CD8-positive, alpha-beta memory T cell (primary cell): ENCODE measurements at places on chromosomes 3 and 15. TPM values are rescaled to one million over a fixed set of nuclear protein-coding genes. Genes with fewer than 3 reads are reported as not detected.
A peak's percentile ranks its signal among the peaks of the same experiment; 100 is the strongest.

DNA sequence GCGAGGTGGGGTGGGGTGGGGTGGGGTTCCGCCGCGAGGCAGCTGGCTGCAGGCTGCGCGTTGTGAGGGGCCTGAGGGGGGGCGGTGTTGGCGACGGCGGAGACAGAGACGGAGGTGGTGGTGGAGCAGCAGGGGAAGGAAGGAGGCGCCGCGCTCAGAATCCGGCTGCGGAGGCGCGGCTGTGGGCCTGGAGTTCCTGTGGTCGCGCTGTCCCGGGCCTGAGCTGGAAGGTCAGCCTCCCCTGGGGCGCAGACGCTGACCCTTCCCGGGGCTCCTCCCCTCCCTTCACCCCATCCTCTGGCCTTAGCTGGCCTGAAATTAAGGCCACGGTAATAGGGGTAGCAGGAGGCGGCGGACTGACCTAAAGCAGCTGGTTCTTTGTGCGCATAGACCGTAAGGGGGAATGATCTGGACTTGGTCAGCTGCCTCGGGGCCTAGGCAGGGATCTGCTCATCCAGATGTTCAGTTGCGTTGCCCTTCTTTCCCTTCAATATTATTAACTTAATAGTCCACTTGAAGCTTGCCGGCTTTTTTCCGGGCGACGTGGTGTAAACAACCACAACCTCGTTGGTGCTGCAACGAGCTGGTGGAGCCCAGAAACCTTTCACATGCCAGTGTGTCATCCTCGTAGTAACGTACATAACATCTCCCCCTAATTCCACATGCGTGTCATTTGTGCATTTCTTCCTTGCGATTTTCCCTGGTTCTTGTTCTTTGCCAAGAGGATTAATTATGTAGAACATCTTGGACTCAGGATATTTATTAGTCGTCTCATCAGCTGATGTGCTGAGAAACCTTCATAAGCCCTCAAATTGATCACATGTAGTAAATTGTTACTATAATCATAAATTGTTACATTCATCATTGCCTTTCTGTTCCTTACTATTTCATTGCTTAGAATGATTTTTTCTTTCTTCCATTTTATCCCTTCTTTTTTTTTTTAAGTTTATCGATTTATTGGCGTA lies 626 bp downstream of the SEC62 start:
- no peak for DNase-seq

GRCh38 chr3:192444096-192444790 lies 283.1 kb downstream of the FGF12 start:
- DNase-seq, result peak; percentile 3

- DNase-seq, result no peak
Observed at GRCh38 chr3:45618081-45618509, 23.5 kb downstream of the LIMD1 start.

DNA sequence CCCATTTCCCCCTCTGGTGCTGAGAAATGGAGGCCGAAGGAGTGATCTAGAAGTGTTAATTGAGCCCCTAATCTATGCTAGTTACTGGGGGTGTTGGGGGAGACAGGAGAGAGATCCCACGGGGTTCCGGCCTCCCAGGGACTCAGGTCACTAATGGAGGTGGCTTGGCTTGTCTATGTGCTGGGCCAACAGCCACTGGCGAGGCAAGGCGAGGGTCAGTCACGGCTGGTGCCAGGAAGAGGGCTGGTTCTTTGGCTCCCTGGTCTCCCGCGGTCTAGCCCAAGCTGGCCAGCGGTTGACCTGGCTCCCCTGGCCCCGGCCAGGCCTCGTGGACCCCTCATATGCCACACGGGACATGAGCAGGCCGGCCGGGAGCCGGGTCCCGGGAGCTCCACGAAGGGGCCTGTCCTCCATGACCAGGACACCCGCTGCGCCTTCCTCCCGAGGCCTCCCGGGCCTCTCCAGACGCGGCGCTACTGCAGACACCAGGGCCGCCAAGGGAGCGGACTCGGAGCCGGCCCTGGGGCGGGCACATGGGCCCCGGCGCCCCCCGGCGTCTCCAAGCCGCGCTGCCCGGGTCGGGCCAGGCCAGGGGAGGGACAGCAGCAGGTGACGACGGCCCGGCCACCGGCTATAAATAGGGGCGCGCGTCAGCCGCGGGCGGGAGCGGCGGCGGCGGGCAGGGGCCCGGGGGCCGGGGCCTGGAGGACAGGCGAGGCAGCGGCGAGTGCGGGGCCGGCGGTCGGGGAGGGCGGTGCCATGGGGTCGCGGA lies at the start of gene ALPK3:
Gene ALPK3 (plus strand): TSS at position 663 of the 772 bp plus-strand sequence. CDS start 97 bp downstream, at position 760.
- no peak for DNase-seq

Gene RARRES1
- total RNA-seq, result not detected

DNA sequence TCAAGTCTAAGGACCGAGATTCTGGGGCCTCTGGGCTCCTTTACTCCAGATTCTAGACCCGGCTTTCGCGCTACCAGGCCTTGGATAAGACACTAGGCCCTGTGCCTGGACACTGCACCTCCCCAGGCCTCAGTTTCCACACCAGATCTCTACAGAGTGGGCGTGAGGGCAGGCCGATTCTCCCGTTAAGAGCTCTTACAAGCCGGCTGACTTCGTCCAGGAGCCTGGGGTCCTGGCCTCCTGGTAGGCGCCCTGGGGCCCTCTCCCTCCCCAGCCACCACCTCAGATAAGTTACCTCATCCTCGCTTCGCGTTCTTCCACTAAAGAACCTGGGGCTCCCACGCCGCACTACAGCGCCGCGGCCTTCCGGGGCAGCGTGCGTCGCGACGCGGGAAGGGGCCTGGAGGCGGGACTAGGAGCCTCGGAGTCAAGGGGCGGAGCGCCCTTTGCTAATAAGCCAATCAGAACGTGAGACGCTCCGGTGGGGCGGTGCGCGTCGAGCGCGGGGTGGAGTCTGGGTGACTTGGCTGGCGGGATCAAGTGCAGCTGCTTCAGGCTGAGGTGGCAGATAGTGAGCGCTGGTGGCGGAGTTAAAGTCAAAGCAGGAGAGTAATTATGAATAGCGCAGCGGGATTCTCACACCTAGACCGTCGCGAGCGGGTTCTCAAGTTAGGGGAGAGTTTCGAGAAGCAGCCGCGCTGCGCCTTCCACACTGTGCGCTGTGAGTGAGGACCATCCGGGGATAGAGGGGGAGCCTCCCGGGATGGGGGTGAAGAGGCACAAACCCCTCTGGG lies at the start of the genes EAF2 and IQCB1:
Gene EAF2 (plus strand): TSS at position 539 of the 794 bp plus-strand sequence. CDS start 77 bp downstream, at position 616.
Gene IQCB1 (minus strand): TSS at position 390 of the 794 bp plus-strand sequence. CDS start 6,100 bp downstream, outside the sequence.
- peak; percentile 96 for DNase-seq

- DNase-seq, result no peak
Observed at GRCh38 chr3:24485511-24485910, 9.1 kb downstream of the THRB start.

GRCh38 chr3:193016437-193016901 lies 98.8 kb upstream of the MB21D2 start:
- no peak for DNase-seq

Gene KLF15
- 0.18 TPM for total RNA-seq

Gene RUVBL1
- total RNA-seq, result 114 TPM

Gene RCN2
- total RNA-seq, result 37.1 TPM

DNA sequence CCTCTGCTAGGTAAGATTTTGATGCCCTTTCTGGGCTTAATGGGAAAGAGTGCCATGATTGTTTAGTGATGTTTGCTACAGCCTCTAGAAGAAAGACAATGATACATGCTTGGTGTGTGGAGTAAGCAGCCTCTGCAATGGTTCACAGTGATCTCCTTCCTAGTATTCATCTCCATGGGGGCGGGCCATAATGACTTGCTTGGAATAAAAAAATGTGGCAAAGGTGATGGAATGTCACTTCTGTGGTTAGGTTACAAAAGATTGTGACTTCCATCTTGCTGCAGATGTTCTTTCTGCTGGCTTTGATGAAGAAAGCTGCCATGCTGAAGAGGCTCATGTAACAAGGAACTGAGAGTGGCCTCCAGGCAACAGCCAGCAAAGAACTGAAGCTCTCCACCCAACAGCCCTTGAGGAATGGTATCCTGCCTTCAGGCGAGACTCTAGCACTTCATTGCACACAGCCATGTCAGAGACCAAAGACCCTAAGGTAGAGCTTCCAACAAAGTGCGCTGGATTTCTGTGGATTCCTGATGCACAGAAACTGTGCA lies 139.1 kb upstream of the LRIG1 start:
- DNase-seq, result no peak

Gene IL17RC
- total RNA-seq, result 0.20 TPM

DNA sequence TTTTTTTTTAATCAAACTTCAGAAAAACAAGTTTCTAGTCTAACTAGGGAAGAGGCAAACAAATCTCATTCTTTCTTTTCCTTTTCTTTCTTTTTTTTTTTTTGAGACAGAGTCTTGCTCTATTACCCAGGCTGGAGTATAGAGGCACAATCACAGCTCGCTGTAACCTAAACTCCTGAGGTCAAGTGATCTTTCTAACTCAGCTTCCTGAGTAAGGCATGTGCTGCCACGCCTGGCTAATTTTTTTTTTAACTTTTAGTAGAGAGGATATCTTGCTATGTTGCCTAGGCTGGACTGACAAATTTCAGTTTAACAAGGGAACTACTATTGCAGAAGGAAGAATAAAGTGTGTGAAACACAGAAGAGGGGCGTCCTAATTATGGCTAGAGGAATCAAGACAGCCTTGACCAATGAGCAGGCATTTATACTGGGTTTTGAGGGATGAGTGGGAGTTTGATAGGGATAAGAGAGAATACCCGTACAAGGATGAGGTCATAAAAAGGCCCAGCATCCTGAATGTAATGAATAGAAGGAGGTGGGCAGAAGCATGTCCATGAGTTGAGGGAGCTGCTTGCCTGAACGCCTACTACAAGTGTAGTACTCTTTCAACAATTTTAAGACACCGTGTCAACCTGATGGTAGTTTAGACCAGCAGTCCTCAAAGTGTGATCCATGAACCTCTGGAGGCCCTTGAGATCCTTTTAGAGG lies 6.7 kb upstream of the ZFAND6 start:
- no peak for DNase-seq

GRCh38 chr3:144585408-144585807 lies 613.8 kb downstream of the DIPK2A start:
- no peak for DNase-seq

DNA sequence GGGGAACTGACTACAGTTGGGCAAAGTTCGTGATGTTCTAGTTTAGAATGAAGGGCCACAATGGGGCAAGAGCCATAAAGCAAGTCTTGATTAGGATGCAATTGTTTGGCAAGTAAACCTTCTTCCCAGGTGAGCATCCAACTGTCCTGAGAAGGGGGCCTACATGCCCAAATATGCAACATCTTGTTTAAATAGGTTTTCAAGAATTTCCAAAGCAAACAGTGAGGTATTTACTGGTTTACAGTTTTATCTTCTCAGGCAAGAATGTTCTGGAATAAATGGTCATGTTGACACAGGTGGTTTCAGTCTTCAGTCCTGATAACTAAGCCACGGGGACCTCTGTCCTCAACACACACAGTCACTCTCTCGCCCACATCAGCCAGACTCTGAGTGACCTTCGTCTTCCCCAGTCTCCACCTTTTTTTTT lies 90.3 kb upstream of the FAM174B start:
- no peak for DNase-seq

Gene ITIH3
- not detected for total RNA-seq

GRCh38 chr3:88058306-88058580 lies 562 bp downstream of the CGGBP1 start:
- no peak for DNase-seq

- DNase-seq, result no peak
Observed at GRCh38 chr3:99118381-99118780, 216.9 kb upstream of the DCBLD2 start.

Gene TRH
- total RNA-seq, result not detected

GRCh38 chr3:8624612-8625011 lies 20.0 kb downstream of the SSUH2 start:
- DNase-seq, result no peak

GRCh38 chr15:66178531-66178910 lies 75.0 kb downstream of the MEGF11 start:
- no peak for DNase-seq

Gene MEIS2
- total RNA-seq, result not detected

Gene GOLGA8S
- total RNA-seq, result 0.07 TPM
